ENCODE measurements at places on chromosomes 6 and 20. TPM values are rescaled to one million over a fixed set of nuclear protein-coding genes. Genes with fewer than 3 reads are reported as not detected.

Gene MLN
- total RNA-seq: not detected

DNA sequence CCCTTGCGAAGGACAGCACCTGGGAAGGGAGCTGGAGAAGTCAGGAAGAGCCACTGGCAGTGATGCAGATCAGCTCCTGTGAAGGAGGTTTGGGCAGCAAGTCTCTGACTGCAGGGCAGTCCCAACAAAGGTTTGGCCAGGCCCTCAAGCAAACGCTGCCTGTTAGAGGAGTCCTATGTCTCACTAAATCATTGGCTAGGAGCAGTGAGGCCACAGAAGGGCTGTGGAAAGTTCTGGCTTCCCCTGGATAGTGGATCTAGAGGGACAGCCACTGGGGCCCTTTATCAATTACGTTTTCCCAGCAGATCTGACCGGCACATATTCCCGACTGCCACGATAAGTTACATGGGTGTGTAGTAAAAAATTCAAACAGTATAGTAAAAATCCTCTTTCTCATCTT lies 2.5 kb downstream of the TTPAL start:
- no peak overlapping the region for H3K27ac ChIP-seq
- DNase-seq: no peak
- H3K36me3 ChIP-seq: peaks cover 36% of the 10 kb centered on the region
- H3K4me3 ChIP-seq: no peak overlapping the region
- no peaks in the 10 kb centered on the region for H3K27me3 ChIP-seq

DNA sequence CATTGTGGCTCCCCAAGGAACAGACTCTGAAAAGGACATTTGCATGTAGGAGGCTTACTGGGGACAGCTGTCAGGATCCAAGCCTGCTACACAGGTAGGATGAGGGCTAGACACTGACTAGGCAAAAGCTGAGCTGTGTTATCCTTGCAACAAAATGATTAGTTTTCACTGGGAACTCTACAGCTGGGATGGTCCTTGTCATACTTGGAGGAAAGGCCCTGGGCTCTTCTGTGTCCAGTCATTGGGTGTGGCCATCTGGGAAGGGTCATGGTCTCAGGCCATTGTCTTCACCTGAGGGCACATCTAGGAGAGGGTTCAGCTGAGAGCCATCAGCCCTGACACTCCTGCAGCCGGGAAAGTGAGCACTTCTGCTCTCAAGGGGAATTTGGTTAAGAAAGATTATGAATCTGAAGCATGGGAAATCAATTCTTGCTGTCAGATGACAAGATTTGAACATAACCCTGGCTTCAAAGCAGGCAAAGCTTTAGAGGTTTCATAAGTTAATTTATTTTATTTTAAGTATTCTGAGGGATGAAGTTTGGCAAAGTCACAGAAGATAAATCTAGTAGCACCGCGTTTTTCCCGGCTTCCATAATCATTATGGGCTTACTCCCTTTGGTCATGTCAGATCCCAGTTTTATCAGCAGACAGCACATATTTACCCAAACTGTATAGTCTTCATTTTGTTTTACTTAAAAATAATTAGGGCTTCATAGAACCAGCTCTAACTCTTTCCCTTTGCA lies 78.4 kb upstream of the SLC22A23 start:
- no peak overlapping the region for H3K27ac ChIP-seq
- no peaks in the 10 kb centered on the region for H3K36me3 ChIP-seq
- H3K4me1 ChIP-seq: no peaks in the 10 kb centered on the region
- DNase-seq: no peak
- no peaks in the 10 kb centered on the region for H3K27me3 ChIP-seq

- peaks cover 10% of the 10 kb centered on the region for H3K36me3 ChIP-seq
- no peak overlapping the region for H3K4me3 ChIP-seq
- peaks cover 19% of the 10 kb centered on the region for H3K4me1 ChIP-seq
- H3K27ac ChIP-seq: no peak overlapping the region
- no peaks in the 10 kb centered on the region for H3K27me3 ChIP-seq
Measured at GRCh38 chr20:63522981-63523611, 2.5 kb downstream of the PPDPF start.

DNA sequence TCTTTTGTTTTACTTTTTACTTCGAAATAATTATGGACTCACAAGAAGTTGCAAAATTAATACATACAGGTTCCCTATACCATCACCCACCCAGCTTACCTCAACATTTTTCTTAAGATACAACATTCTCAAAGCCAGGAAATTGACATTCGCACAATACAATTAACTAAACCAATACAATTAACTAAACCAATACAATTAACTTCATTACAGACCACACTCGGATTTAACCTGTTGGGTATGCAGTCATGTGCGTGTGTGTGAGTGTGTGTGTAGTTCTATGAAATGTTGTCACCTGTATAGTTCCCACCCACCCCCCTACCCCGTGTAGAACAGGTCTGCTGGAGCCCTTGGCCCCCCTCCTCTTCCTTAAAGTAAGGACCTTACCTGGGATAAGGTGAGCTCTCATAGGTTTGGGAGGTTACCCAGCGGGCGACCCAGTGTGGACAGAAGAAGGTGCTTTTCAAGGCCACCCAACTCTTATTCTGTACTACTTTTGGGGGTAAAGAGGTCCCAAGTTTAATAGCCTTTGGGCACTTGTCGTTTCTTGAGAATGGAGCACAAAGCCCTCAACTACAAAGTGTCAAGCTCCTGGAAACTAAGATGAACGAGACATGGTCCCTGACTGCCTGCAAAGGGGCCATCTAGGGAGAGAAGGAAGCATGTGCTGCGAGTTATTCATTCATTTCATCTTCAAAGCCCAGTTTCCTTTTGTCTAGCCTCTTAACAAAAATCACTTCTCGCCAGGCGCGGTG lies 544 bp upstream of the STK38 start:
- no peak for DNase-seq
- H3K36me3 ChIP-seq: no peaks in the 10 kb centered on the region
- peaks cover 15% of the 10 kb centered on the region for H3K4me1 ChIP-seq
- peak overlapping the region; percentile 99 for H3K4me3 ChIP-seq
- peak overlapping the region; percentile 94 for H3K27ac ChIP-seq

Gene SLC26A8
- not detected for total RNA-seq

Gene MTFR2
- total RNA-seq: 0.95 TPM

- DNase-seq: no peak
- no peak overlapping the region for H3K4me3 ChIP-seq
- H3K27ac ChIP-seq: no peak overlapping the region
- no peaks in the 10 kb centered on the region for H3K36me3 ChIP-seq
Measured at GRCh38 chr6:37554480-37554819, 54.8 kb upstream of the CCDC167 start.

Gene EMILIN3
- total RNA-seq: 1.1 TPM

GRCh38 chr6:90230548-90231215 lies 66.0 kb downstream of the BACH2 start:
- peaks cover 51% of the 10 kb centered on the region for H3K4me1 ChIP-seq
- H3K27me3 ChIP-seq: no peaks in the 10 kb centered on the region
- H3K36me3 ChIP-seq: no peaks in the 10 kb centered on the region
- no peak overlapping the region for H3K27ac ChIP-seq

GRCh38 chr6:130890521-130890971 lies 63.3 kb downstream of the SMLR1 start:
- DNase-seq: no peak
- H3K36me3 ChIP-seq: peaks cover 24% of the 10 kb centered on the region
- H3K4me3 ChIP-seq: no peak overlapping the region
- no peaks in the 10 kb centered on the region for H3K27me3 ChIP-seq
- no peak overlapping the region for H3K27ac ChIP-seq
- H3K4me1 ChIP-seq: no peaks in the 10 kb centered on the region

DNA sequence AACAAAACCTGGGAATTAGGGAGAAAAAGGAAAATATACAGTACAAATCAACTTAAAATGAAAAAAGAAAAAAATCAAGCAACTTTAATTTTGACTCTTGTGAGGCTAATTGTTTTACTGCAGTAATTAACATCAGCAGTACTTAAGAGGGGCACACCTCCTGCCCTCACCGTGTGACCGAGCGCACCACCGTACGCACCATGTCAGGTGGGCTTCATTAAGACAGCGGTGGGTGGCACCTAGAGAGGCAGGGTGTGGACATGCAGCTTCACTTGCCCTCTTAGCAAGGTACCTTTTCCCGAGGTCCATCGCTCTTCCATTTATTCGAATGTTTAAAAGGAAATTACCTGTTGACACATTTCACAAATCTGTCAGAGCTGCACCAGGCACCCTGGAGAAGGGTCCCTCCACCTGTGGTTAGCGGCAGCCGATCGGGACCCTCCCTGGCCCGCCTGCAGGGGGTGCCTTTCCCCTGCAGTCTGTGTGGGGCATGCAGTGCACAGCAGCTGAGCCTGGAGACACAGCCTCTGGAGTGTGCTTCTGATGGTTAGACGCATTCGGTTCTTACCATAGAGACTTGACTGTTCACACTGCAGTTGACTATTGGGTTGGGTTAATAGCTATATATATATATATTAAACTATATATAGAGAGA lies 184.1 kb downstream of the TMEM242 start:
- H3K27me3 ChIP-seq: no peaks in the 10 kb centered on the region
- H3K4me1 ChIP-seq: peaks cover 7% of the 10 kb centered on the region
- no peaks in the 10 kb centered on the region for H3K36me3 ChIP-seq
- no peak for DNase-seq

Gene PCK1
- total RNA-seq: 0.34 TPM

GRCh38 chr6:106396426-106397220 lies 36.1 kb downstream of the CRYBG1 start:
- DNase-seq: no peak
- H3K36me3 ChIP-seq: no peaks in the 10 kb centered on the region
- H3K4me1 ChIP-seq: no peaks in the 10 kb centered on the region
- H3K27me3 ChIP-seq: no peaks in the 10 kb centered on the region
- H3K27ac ChIP-seq: no peak overlapping the region

GRCh38 chr6:129996387-129996786 lies 22.0 kb upstream of the L3MBTL3 start:
- no peak for DNase-seq
- no peak overlapping the region for H3K27ac ChIP-seq
- H3K27me3 ChIP-seq: no peaks in the 10 kb centered on the region
- H3K4me3 ChIP-seq: no peak overlapping the region

- H3K36me3 ChIP-seq: no peaks in the 10 kb centered on the region
- no peak for DNase-seq
- no peaks in the 10 kb centered on the region for H3K4me1 ChIP-seq
- H3K27ac ChIP-seq: no peak overlapping the region
Measured at GRCh38 chr6:34468378-34468892, 2.6 kb downstream of the PACSIN1 start.

DNA sequence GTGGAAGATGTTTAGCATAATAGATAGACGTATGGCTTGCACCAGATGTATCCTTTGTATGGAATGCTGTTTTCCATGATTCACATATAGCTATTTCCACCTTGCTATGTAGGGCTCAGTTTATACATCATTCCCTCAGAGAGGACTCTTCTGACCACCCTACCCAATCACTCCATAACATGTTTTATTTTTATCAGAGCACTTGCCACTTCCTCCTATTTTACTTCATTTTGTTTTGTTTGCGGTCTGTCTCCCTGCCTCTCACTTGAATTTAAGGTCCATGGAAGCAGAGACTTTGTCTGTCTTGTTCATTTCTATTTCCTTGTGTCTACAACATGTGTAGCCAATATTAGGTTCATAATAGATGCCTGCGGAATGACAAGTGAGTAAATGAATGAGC lies 266.9 kb upstream of the CITED2 start:
- H3K4me1 ChIP-seq: peaks cover 5% of the 10 kb centered on the region
- no peaks in the 10 kb centered on the region for H3K36me3 ChIP-seq
- no peak overlapping the region for H3K27ac ChIP-seq
- no peak for DNase-seq

DNA sequence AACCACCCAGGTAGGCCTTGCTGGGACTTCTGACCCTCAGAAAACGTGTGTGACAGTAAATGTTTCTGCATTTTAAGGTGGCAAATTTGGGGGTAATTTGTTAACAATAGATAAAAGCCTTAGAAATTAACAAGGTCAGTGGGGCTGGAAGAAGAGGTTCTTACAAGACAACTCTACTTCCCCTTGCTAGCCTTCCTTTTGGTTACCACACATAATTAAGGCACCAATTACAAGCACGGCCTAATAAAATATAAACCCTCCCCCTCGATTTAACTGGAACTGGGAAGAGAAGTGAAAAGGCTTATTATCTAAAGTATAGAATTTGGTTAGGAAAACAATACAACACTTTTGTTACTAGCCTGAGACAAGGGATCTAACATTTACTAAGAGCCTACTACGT lies 38.8 kb downstream of the ELOVL5 start:
- H3K27ac ChIP-seq: no peak overlapping the region
- H3K27me3 ChIP-seq: no peaks in the 10 kb centered on the region
- H3K4me3 ChIP-seq: no peak overlapping the region
- H3K36me3 ChIP-seq: no peaks in the 10 kb centered on the region
- no peak for DNase-seq
- no peaks in the 10 kb centered on the region for H3K4me1 ChIP-seq

GRCh38 chr20:59006864-59007664 lies at the start of gene CTSZ:
Gene CTSZ, minus strand, starts transcription at chr20:59007254. Its CDS starts 126 bp downstream, at chr20:59007128.
- no peaks in the 10 kb centered on the region for H3K27me3 ChIP-seq
- peak within 1 kb of the TSS; percentile 84 for H3K27ac ChIP-seq
- DNase-seq: peak; percentile 79
- H3K36me3 ChIP-seq: no peaks in the 10 kb centered on the region
- peaks cover 18% of the 10 kb centered on the region for H3K4me1 ChIP-seq

Gene CGAS
- total RNA-seq: 0.60 TPM

GRCh38 chr6:36873612-36874442 lies 776 bp downstream of the PPIL1 start:
- peak overlapping the region; percentile 87 for H3K27ac ChIP-seq
- peaks cover 30% of the 10 kb centered on the region for H3K36me3 ChIP-seq
- H3K4me3 ChIP-seq: peak overlapping the region; percentile 79
- no peaks in the 10 kb centered on the region for H3K27me3 ChIP-seq

DNA sequence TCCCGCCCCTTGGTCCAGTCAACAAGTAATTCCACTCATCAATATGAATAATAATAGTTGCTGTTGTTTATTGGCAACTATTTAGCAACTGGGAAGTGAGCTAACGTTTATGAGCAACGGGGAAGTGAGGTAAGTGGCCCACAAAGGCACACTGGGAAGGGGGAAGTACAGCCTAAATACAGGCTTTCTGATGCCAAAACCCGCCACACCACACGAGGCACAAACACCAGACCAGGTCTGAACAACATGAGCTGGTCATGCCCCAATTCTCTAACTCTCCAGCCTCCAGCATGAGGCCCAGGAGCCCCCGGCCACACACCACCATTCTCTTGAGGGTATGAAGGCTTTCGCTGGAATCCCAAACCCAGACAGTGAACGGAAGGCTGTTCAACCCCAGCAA lies 50.8 kb downstream of the PREX1 start:
- H3K4me1 ChIP-seq: no peaks in the 10 kb centered on the region
- no peak overlapping the region for H3K4me3 ChIP-seq
- no peak for DNase-seq
- H3K27me3 ChIP-seq: no peaks in the 10 kb centered on the region
- H3K27ac ChIP-seq: no peak overlapping the region

GRCh38 chr6:43476746-43477145 lies 624 bp upstream of the TJAP1 start:
- no peak for DNase-seq
- peak overlapping the region; percentile 87 for H3K27ac ChIP-seq
- peaks cover 39% of the 10 kb centered on the region for H3K4me1 ChIP-seq
- peak overlapping the region; percentile 82 for H3K4me3 ChIP-seq
- no peaks in the 10 kb centered on the region for H3K27me3 ChIP-seq
- no peaks in the 10 kb centered on the region for H3K36me3 ChIP-seq

DNA sequence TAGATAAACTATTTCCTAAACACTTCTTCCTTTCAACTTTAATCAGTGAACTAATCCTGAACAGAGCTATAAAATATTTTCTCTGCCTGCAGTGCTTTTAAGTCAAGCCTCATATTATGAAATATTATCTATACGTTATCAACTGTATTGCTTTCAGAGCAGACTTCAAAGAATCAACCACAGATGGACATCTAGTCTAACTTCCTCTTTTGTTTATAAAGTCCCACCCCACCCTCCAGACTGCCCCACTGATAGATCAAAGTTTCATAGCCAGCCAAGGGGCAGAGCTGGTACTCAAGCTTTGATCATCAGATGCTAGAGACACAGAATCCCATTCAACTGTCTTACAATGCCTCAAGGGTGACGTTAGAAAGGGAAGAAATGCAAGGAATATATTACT lies 308.3 kb downstream of the LAMA2 start:
- H3K4me3 ChIP-seq: no peak overlapping the region
- H3K4me1 ChIP-seq: no peaks in the 10 kb centered on the region
- no peak overlapping the region for H3K27ac ChIP-seq
- no peak for DNase-seq

Data from psoas muscle (tissue), 8 donors.